ENCODE measurements at places on chromosomes 7 and 10.

GRCh38 chr7:38187794-38188440, 9.9 kb downstream of the STARD3NL start:
- no peak for DNase-seq

DNA sequence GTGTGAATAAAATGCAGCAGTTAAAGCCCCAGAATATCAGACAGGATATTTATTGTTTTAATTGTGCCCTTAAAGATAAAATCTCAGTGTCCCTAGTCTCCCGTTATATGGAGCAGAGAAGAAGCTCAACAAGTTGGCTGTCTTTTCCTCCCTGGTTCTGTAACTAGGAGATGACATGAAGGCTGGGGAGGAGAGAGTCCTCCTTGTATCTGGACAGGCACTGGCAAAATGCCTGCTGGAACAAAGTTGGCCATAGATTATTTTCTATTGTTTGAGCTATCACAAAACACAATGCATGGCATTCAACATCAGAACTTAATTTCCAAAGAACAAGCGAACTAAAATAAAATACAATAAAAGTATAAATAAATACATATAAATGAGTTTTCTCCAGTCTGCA, 694.9 kb upstream of the KCND2 start:
- no peak for DNase-seq

- DNase-seq, result peak; percentile 38
Observed at GRCh38 chr7:78226059-78226719, 427.6 kb downstream of the PHTF2 start.

DNA sequence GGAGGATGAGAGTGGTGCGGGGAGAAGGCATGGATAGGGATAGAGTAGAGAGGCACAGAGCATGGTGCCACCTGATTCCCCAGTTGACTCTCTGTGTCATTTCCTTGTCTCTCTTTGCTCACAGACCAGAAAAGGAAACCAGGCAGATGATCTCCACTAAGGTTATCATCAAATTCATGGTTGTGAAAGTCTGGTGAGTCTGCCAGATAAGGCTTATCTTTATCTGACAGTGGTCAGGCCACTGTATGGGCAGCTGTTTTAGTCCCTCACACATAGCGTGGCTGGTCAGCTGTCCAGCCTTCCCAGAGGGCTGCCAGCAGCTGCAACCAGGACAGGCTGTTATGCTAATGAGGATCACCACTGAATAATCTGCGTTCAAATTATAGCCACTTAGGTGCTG, 99.0 kb downstream of the ADRA2A start:
- DNase-seq, result no peak

DNA sequence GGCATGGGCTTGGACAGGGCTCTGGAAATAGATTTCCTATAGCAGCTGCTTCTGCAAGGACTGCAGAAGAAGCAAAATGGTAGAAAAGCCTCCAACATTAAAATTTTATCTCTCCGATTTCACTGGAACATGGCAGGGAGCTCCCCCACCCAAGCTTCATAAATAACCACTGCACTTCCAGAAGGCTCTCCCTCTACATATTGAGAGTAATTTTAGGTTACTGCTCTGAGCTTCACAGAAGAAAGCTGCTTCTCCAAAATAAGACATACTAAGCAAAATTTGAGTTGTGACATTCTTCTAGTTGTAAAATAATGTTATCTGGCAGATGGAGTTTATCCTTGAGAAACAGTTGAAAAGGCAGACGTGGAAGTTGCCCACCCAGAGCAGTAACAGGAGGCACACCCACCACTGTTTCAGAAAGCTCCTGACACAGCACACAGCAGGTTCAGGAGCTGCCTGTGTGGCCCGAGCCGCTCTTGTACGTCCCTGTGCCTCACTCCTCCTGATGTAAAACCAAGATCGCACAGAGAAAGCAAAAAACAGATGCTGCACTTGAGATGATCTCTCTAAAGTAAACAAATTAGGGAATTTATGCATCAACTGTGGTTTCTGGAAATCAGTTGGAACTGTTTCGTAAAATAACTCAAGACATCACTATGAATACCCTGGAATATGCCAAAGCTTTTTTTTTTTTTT, 621.0 kb downstream of the PARD3 start:
- no peak for DNase-seq
